ENCODE measurements at places on chromosomes 6 and 20.
A peak's percentile ranks its signal among the peaks of the same experiment; 100 is the strongest.

DNA sequence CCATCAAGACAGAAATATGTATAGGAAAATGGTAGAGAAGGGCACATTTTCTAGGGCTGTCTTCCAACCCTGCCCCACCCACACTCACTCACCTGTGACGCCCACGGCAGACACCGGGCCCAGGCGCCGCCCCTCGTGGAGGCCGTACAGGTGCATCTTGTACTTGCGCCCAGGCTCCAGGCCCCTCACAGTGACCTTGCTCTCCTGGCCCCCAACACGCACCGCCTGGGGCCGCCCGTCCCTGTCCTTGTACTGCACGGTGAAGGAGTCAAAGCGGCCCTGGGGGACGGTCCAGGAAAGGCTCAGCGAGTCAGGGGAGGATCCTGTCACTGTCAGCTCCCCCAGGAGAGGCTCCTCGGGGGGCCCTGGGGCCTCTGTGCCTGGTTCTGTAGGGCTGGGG lies 19.8 kb downstream of the CYP21A2 start:
- no peak for DNase-seq

DNA sequence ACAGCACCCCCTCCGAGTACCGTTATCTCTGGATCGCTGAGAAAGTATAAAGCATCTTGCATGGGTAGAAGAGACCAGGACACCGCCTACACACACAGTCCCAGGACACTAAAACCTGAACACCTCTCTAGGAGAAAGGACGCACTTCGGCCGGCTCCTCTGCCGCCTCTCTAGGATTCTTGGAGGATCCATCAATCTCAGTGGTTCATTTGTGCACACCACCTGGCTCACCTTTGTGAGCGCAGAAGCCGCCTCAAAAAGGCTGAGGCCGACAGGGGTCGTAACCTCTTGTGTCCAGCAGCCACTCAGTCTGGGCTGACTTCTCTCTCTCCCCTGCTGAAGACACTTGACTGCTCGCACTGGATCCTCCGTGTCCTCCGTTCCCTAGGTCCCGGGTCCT lies 13.5 kb downstream of the ZSCAN23 start:
- no peak for DNase-seq

DNA sequence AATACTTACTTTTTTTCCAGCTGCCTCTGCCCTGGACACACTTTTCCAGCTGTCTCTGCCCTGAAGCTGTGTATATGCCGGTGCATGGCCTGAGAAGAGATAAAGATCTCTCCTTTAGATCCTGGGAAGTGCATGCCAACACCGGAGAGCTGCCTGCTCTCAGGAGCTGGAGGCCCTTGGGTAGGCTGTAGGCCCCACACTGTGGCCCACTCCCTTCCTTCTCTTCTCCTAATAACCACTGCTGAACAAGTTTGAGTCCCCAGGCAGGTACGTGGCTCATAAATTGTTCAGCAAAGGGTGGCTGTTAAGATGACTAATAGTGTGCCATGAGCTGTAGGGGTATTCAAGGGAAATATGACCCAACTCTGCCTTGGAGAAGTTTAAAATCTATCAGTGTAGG lies 102.5 kb downstream of the CD24 start:
- DNase-seq, result no peak

GRCh38 chr20:35303382-35303734 lies 11.1 kb upstream of the FAM83C start:
- no peak for DNase-seq

DNA sequence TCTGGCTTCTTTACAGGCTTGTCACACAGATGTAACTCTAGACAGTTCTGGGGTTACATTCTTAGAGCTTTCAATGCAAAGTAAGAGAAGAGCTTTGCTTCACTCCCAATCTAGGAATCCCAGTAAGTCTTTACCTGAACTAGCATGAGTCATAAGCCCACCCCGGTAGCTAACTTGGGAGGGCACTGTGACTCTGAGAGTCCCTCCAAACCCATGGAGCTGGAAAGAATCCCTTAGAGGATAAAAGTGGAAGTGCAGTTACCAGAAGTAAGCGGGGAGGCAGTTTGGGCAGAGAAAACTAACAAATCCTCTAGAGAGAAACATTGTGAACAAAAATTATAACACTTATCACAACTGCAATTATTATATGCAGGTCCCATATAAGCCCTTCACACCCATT lies 84.0 kb upstream of the SMLR1 start:
- DNase-seq, result no peak

- no peak for DNase-seq
These were observed 38.2 kb upstream of the ZBP1 start for GRCh38 chr20:57658447-57658832.

GRCh38 chr6:163565140-163565539 lies 150.6 kb downstream of the QKI start:
- DNase-seq, result no peak

DNA sequence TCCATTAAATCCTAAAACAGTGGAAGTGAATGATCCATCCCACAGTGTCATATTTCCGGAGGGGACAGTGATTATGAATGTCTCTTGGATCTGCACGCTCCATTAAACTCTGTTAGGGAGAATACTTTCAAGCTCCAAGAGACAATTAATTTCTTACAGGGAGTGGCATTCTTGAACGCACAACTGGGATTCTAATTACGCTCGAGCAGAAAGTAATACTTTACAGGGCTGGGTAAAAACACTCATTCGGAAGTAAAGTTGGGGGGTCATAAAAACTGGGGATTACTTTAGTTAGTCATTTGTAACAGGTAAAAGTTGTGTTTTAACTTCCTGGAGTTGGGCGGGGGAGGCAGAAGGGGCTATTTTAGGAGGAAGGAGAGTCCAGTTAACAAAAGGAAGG lies 151.8 kb downstream of the ZFP64 start:
- no peak for DNase-seq

- peak; percentile 92 for DNase-seq
These were observed 32.2 kb upstream of the ID1 start for GRCh38 chr20:31572701-31573554.

Measured in right renal pelvis (tissue), 4 donors.